ENCODE measurements at places on chromosomes 7 and 10. TPM values are rescaled to one million over a fixed set of nuclear protein-coding genes. Genes with fewer than 3 reads are reported as not detected.

The PSMG3 gene
- 28.9 TPM for total RNA-seq

The CNPY1 gene
- total RNA-seq = not detected

The CREB5 gene
- total RNA-seq = 7.5 TPM

The VTI1A gene
- 26.3 TPM for total RNA-seq

The CACNA2D1 gene
- 25.2 TPM for total RNA-seq

The HACD1 gene
- total RNA-seq = 28.6 TPM

The PRKCQ gene
- not detected for total RNA-seq

The MACC1 gene
- not detected for total RNA-seq

- no peak for DNase-seq
Observed at GRCh38 chr7:67566101-67566500, 569.5 kb downstream of the TYW1 start.

- DNase-seq = no peak
Observed at GRCh38 chr10:16883084-16883483, 65.9 kb upstream of the RSU1 start.

- DNase-seq = no peak
Observed at GRCh38 chr10:120342115-120342714, 114.8 kb upstream of the PLPP4 start.

DNA sequence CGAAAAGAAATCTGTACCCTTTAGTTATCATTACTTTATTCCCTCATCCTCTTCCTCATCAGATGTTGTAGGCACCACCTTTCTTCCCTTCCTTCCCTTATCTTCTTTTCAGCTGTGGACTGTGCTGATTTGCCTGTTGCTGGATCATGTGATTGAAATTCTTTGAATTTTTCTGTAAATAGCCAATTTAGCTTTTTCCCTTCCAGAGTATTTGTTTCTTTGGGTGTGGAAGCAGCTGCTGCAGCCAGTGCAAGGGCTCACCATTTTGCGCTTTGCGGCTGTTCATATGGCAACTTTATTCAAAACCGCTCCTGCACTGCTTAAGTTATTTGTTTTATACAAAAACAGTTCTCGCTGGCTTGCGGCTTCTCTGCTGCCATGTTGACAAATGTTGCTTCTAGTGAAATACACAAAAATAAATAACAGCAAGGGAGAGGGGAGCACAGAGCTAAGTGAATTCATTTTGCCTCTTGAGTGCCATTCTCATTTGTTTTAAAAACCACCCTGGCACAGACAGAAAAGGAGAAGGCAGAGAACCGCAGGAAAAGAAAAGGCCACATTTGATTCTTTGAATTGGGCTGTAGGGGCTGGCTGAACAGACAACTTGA is 151.2 kb downstream of the AUTS2 start:
- no peak for DNase-seq

DNA sequence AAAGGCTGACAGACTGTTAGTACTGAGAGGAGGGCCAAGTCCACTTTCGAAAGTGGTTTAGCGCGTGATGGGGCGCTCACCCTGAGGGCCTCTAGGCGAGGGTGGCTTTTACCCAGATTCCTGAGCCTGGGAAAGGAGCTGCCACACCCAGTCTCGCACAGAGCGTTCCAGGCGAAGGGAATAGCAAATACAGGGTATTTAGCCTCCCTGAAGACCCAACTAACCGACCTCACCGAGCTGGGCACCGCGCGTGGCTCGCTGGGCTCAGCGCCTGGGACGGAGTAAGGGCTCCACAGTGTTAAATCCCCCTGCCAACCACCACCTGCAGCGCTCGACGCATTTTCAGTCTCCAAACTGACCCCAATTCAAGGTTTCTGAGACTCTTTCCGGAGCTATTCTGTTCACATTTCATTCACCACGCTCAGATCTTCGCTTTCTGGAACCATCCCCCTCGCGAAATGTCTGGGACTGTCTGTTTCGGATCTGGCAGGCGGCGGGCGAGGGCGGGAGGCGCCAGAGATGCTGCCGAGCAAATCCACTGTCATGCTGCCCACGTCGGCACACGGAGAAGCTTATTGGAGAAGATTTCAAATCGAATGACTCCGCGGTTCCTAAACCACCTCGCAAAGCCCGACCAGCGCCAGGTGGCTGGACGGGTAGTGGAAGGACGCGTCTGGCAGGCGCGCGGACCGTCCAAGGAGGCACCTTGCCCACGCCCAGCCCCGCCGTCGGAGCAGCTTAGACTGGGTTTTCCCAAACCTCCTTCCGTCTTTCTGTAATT is 1.4 kb upstream of the OSBPL3 start:
- no peak for DNase-seq

DNA sequence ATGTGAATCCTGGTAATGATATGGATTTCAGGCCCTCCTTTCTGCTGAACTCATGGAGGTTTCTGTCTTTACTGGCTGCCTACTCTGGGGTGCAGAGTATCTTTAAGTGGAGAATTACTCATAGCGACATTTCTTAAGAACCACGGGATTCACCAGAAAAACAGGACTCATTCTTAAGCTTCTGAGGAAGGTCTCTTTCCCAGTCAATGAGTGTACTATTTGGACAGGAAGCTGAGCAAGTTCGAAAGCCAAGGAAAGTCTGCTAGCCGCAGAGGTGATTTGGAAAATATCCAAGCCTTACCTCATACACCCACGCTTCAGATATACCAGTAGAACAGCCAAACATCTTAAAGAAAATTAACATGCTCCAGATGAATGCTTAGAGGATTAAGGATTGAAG is 377.6 kb upstream of the MYO3A start:
- DNase-seq = no peak

GRCh38 chr7:70580161-70580560 is 551.8 kb upstream of the GALNT17 start:
- DNase-seq = no peak

DNA sequence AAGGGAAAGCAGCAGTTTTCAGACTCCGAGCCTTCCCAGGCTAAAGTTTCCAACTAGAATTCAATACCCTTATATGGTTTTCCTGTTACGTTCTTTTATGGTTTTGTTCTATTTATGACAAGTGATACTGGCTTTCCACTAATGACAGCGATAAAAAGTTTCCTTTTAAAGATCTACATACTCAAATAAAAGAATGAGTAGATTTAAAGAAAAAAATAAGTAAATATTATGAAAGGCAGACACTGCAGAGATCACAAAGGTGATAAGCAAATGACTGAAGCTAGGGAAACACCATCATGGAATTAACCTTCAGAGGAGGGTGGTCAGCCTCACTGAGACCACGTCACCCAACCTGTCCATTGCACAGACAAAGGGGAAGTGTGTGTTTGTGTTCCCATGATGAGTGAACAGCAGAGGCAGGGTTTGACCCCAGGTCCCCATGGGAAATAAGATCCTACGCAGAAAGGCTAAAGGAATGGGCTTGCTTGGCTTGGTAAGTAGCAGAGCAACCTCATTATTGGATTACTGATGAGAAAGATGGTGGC is 4.0 kb downstream of the VSIR start:
- DNase-seq = no peak

DNA sequence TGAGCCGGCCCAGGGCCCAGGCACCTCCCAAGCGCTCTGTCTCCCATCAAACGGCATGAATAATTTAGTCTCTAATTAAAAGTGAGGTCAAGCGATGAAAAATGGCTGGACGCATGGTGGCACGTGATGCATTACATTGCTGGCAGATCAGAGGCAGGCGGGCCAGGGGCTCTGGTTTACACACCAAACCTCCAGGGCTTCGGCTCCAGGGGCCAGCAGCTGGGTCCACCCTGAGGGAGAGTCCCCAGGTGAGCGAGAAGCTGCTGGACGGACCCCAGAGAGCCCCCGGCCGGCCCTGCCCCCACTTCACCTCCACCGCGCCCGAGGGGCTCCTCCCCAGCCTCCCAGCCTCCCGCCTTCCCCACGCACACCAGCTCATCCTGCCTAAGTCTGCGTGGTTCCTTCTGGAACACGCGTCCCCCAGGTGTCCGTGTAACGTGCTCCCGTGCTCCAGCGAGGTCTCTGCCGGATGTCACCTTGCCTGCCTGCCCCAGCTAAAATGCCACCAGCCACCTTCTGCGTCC is 23.2 kb downstream of the UNCX start:
- DNase-seq = no peak

DNA sequence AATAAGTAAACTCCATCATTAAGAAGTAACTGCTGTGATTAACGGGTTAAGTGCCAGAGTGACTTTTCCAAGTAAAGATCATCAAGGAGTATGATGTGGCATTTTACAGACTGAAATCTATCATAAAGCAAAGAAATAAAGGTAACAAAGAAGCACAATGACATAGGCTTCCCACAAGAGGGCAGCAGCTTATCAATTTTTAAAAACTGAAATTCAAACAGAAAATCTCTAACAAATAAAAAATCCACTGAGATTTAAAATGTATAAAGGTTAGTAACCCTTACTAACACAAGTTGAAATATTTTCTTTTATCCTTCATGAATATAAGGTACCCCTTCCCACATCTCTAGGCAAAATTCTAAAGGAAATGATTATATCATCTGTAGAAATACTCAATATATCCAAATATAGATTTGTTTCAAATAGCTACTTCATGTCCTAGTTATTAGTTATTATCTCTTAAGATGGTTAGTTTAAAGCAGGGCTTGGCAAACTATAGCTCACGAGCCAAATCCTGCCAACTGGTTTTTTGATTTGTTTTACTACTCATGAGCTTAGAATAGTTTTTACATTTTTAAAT is 29.2 kb downstream of the FAM3C start:
- no peak for DNase-seq

GRCh38 chr7:105815576-105815975 is 60.8 kb downstream of the ATXN7L1 start:
- no peak for DNase-seq

- DNase-seq = no peak
Observed at GRCh38 chr7:91465595-91466061, 201.4 kb downstream of the FZD1 start.

GRCh38 chr7:5701085-5701914 is 80.2 kb downstream of the RNF216 start:
- DNase-seq = no peak

GRCh38 chr7:1552200-1552599 is 3.8 kb downstream of the TMEM184A start:
- DNase-seq = no peak

DNA sequence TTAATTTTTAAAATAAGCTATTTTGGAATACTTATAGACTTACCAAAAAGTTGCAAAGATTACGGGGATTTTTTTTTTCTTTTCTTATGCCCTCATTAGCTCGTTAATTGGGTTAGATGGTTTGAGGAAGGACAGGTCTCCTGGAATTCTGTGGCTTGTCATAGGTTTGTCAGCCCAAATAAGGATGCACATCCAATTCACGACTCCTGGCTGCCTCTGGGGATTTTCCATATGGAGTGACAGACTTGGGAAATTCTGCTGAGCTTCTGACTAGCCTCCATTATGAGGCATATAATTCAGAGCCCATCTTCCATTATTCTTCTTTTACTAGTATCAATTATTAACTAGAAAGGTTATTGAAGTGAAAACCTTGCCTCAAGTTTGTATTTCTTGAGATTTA is 102.1 kb downstream of the AUTS2 start:
- DNase-seq = no peak

DNA sequence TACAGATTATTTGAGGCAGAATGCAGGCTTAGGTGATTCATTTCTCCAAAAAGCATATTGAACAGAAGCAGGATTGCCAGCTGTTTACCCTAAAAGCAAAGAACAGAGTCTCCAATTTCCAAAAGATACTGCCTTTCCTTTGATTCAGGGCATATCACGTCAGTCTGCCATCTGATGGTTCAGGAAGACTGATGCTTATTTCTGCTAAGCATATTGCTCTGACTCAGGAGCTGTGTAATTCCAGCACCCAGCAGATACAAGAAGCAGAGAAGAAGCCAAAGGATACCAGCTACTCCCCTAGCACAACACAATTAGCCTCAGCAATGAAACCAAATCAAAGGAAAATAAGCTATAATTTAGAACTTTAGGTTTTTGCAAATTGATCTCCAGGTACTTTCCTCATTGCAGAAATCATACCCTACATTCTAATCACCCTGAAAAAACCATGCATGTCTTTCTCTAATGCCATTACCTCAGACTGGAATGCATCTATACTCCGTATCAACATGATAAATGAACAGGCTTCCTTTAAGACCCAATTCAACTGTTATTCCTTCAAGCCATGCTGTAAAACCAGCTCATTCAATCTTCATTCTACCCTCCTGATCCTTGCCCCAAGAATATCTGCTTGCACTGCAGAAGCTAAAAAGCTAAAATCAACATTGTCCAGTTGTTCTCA is 55.1 kb downstream of the ABI1 start:
- DNase-seq = no peak

GRCh38 chr7:113775804-113776203 is 143.0 kb downstream of the PPP1R3A start:
- no peak for DNase-seq

- DNase-seq = no peak
Observed at GRCh38 chr10:27744802-27745731, 552 bp downstream of the MKX start.

- DNase-seq = no peak
Observed at GRCh38 chr7:12013983-12014382, 182.0 kb upstream of the THSD7A start.

GRCh38 chr7:150860291-150860977 is 8.1 kb downstream of the AOC1 start:
- DNase-seq = peak; percentile 79

DNA sequence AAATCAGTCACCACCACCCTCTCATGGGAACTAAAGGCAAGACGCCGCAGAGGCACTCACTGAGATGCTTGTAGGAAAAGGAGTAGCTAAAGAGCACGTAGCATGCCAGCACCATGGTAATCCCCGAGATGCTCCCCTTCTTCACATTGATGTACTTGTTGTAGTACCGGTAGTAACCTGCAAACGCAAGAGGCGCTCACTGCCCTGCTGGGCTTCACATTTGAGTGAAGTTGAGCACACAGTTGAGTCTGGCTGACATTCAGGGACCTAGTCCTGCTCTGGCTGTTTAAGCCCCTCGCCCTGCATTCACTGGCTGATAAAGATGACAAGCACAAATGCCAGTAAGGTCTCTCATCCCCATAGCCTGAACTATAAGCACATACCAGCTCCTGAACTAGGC is 6.9 kb downstream of the ATP5MF start:
- no peak for DNase-seq

DNA sequence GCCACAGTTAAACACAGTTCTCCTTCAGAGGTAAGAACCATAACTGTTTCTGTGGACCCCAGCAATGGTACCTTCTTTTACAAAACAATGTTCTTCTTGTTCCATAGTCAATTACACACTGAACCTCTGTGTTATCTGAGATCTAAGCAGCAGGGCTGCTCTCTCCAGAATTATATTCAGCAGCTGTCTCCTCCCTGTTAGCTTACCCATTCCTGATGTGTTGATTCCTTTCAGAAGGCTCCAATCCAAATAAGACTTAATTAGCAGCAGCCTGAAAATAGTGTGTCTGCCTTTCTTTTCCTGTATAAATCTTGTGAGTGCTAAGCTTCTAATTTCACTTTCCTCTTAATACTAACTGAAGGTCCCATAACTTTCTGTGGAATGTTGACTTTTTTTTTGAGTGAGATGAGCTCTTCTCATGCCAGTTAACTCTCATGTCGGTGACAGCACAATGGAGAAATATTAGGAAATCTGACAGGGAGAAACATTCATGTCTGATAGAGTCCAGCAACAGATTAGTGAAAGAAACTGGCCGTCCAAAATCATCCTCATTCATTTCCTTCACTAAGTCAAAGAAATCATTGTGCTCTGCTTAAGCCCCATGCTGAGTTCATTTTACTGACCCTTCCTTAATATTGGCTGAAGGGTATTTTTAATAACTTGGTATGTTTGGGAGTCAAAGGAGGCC is 226.5 kb downstream of the PRKG1 start:
- DNase-seq = no peak

GRCh38 chr10:113982769-113983168 is 60.9 kb upstream of the ADRB1 start:
- no peak for DNase-seq

All from osteocyte (in vitro differentiated cells).